ENCODE measurements at places on chromosomes 2 and 18.

- DNase-seq, result no peak
Measured at GRCh38 chr2:185208261-185208660, 530.3 kb upstream of the FSIP2 start.

DNA sequence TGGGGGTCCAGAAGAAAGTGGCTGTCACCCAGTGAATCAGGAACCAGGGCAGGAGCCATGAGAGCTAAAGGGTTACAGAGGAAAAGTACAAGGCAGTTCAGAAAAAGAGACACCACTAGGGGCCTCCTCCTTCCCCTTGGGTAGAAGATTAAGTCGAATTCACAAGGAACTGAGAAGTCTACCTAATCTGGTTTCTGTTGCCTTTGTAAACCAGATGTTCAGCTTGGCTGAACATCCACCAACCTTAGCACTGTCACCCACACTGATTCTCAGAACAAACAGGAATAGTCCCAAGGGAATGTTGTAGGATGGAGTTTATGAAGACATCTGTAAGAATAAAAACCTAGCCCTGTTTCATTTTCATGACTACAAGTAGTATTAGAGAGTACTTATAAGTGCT lies 90.4 kb upstream of the NOSTRIN start:
- no peak for DNase-seq

DNA sequence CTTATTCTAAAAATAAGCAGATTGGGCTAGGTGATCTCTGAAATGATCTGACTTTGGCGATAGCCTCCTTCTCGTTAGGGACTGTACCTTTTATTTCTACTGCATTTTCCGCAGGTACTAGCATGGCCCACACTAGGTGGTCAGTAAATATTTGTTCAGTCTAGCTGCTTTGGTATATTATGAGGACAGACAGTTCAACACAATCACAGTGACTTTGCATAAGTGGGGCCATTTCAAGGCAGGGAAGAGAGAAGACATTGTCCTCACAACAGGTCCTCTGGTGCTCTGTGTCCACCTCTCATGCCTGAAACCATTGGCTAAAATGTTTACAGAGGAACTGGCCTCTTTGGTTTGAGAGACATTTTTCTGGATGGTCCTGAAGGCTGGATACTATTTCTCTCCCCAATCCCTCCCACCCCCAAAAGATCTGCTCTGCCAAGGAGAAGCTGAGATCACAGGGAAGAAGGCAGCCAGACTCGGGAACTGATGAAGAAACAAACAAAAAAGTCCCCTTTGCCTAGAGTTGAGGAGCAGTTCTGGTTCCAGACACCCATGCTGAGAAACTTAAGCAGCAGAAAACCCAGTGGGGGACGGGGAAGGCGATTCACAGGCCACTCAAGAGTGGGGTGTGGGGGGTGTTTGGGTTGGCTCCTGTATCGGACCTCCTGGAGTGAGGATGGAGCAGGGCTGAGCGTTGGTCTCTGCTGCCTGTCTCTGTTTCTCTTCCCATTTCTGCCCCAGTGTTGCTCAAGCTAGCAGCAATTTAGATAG lies 2.9 kb upstream of the TNP1 start:
- no peak for DNase-seq

- no peak for DNase-seq
Measured at GRCh38 chr2:38037757-38038621, 38.0 kb downstream of the CYP1B1 start.

GRCh38 chr18:53850902-53851301 lies 373.6 kb downstream of the MBD2 start:
- DNase-seq, result no peak

- no peak for DNase-seq
Measured at GRCh38 chr2:12708508-12709206, 8.1 kb upstream of the TRIB2 start.

- DNase-seq, result no peak
Measured at GRCh38 chr2:26086155-26086637, 52.3 kb downstream of the RAB10 start.

GRCh38 chr2:219789476-219789875 lies 162.0 kb downstream of the SLC4A3 start:
- DNase-seq, result no peak

DNA sequence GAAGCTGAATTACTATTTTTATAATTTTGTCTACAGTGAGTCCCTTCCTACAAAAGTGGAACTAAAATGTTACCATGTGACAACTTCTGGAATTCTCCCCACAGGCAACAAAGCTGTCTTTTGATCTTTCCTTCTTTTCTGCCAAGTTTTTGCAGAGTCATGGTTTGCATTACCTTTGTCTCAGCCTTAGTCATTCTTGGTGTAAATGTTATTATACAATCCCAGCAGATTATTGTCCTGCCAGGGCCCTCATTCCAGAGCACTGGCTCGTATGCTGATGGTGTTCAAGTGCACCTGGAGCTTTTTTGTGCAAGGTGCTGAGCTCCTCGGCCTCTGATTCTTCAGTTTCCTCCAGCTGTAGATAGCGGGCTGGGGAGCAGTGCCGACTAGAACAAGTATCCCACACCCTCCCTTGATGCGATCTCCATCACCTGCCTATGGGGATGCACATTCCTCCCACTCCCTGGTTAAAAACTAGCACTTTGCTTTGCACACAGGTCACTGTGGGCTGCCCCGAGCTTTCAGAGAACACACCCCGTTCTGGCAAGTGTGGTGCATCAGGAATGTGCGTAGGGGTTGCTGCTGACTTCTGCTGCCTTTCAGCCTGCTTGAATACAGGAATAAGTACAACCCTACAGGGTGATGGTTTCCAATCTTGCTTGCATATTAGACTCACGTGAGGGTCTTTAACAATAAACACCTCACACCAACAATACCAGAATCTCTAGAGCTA lies 263.6 kb downstream of the RNF144A start:
- no peak for DNase-seq

- no peak for DNase-seq
Measured at GRCh38 chr18:55696811-55697210, 108.8 kb upstream of the TCF4 start.

DNA sequence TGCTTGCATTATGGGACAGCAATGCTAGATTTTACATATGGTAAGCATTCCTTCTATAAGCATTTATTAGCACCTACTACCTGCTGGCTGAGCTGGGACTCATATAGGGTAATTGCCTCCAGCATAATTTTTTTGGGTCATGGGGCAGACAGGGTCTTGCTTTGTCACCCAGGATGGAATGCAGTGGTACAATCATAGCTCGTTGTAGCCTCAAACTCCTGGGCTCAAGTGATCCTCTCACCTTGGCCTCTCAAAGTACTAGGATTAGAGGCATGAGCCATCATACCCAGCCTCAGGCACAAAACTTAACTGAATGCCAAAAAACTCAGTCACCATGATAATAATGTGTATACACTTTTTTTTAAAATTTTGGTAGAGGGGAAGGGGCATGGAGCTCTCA lies 35.3 kb downstream of the TMEM237 start:
- no peak for DNase-seq

- no peak for DNase-seq
Measured at GRCh38 chr2:95261602-95262001, 12.6 kb upstream of the PROM2 start.

DNA sequence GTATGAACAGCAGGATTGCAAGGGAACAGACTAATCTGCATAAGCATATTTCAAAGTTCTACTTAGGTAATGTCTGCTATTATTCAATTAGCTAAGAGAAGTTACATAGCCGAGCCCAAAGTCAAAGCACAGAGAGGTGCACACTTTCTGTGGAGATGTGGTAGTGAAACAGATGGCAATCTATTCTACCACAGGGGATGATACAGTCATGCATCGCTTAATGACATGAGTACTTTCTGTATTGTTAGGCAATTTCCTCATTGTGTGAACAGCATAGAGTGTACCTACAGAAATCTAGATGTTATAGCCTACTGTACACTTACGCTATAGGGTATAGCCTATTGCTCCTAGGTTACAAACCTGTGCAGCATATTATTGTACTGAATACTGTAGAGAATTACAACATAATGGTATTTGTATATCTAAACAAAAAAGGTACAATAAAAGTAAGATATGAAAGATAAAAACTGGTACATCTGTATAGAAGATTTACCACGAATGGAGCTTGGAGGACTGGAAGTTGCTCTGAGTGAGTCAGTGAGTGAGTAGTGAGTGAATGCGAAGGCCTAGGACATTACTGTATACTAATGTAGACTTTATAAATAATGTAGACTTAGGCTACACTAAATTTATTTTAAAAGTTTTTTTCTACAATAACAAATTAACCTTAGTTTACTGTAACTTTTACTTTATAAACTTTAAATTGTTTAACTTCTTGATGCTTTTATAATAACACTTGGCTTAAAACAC lies 197.6 kb downstream of the MBD5 start:
- no peak for DNase-seq

DNA sequence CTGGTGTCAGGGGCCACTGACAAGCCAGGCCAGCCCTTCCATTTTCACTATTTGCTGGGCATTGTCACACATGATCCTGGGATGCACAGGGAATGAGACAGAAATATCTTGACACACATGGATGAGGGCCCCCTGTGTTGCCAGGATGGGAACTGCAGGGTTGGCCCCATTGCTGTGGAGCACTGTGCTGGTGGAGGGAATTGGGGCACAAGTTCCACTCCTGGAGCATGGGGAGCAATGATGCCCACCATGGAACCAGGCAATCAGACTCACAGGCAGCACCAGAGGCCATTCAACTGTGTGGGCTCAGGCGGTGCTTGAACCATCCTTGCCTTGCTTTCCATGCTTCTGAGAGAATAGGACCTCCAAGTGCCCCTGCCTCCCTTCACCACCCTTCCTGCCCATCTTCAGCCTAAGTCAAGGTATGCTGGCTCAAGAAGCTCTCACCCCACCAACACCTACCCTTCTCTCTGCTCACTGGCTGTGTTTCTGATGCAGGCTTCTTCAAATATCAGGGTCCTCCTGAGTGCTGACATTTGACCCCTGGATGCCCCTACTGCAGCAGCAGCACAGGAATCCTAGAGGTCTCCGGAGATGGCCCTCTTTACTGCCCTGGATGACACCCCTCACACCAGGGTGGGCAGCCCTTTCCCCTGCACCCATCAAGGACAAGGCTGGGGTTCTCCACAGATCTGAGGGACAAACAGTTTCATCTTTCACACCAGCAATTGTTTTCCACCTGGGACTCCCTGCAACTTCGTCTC lies 11.0 kb downstream of the ADRA2B start:
- no peak for DNase-seq

DNA sequence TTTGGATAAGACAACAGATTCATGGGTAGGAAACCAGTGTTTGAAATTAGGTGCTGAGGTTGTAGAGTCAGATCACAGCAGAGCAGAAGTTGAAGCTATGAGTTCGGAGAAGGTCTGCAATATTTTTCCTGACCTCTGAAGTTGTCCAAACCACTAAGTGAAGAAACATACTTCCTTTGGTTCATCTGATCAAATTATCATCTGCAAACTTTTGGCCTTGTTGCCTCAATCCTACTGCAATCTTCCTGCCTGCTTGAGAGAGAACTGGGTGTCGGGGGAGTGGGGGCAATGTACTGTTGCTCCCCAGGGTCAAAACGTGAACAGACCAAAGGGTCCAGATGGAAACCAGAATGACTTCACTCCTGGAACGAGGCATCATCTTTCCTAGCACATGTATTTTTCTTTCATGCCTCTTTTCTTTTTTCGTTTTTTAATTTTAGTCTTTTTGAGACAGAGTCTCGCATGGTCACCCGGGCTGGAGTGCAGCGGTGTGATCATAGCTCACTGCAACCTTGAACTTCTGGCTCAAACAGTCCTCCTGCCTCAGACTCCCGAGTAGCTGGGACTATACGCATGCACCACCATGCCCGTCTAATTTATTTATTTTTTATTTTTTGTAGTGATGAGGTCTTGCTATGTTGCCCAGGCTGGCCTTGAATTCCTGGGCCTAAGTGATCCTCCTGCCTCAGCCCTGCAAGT lies 42.7 kb downstream of the RAB31 start:
- DNase-seq, result no peak

DNA sequence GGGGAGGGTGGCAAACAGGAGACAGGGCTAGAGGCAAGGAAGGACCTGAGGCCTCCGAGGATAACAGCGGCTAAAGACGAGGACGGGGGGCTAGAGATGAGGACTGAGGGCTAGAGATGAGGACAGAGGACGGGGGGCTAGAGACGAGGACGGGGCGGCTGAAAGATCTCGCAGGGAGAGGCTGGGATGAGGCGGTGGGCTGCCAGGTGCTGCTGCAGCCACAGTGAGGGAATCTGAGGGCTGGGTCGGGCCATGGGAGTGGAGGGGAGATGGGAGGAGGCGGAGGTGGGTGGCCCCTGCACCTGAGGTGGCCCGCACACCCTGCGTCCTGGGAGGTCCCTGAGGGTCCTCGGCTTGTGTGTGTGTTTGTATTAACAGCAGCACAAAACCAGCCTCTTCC lies 350.2 kb upstream of the SALL3 start:
- DNase-seq, result no peak

- no peak for DNase-seq
Measured at GRCh38 chr2:216478151-216478550, 20.5 kb upstream of the RPL37A start.

- no peak for DNase-seq
Measured at GRCh38 chr18:36440614-36441013, 143.1 kb downstream of the FHOD3 start.

DNA sequence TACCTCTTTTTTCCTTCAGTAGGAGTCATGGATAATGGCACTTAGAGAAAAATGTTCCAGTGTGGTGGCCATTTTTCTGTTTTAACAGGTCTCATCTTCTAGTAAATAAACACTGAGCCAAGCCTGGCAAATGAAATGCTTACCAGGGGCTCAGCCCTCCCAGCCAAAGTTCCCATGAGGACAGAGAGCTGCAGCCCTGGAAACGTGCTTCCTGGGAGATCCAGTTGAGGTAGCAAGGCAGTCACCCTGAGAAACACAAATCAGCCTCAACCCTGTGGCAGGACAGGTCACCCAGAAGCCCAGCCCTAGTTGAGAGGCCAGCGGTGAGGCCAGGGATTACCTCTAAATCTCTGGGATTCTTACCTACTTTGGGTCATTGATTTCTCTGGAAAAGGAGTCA lies 140.1 kb downstream of the LNPK start:
- no peak for DNase-seq

DNA sequence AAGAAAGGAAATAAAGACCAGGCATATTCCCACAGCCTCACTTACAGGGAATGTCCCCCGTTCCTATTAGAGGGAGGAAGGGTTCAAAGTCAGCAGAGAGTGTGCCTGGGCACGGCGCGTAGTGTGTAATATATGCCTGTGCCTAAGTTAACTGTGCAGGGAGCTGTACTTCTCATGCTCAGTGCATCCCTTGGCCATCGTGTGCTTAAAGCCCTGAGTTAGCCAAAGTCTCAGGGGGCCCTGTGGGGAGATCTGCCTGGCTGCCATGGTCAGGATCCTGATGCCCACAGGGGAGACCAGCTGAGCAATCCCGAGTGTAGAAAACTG lies 48.4 kb downstream of the TEX51 start:
- DNase-seq, result no peak

GRCh38 chr2:231970461-231970860 lies 8.9 kb downstream of the DIS3L2 start:
- DNase-seq, result no peak

GRCh38 chr18:61770279-61770678 lies 122.5 kb downstream of the RNF152 start:
- no peak for DNase-seq
